ENCODE measurements at places on chromosomes 5 and 9.

DNA sequence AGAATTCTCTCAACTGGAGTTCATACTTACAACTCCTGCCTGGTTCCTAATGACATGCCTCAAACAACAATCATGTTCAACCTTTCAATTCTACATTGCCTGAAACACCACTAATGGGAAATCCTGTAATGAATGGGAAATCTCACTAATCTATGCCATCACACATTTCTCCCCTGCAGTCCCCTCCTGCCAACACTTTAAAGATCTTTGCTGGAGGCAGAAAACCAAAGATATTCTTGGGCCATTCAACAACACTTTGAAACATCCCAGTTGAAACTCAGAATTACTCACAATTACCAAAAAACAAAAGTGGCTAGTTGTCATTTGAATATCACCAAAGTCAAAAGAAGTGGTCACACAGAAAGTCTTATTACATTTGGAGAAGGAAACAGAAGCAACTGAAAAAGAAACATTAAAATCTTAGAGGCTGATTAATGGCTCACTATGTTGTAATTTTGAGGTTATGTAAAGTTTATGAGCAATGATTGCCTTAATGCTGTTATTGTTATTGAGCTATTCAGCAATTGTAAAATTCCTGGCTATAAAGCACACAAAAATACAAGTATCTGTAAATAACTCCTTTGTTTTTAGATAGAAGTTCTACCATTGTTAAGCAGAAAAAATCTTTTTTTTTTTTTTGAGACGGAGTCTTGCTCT is 313.4 kb upstream of the SLC30A5 start:
- no peak for DNase-seq

GRCh38 chr5:62100201-62100600 is 205.8 kb upstream of the KIF2A start:
- no peak for DNase-seq

GRCh38 chr5:1139331-1140170 is 27.7 kb upstream of the SLC12A7 start:
- DNase-seq = no peak

DNA sequence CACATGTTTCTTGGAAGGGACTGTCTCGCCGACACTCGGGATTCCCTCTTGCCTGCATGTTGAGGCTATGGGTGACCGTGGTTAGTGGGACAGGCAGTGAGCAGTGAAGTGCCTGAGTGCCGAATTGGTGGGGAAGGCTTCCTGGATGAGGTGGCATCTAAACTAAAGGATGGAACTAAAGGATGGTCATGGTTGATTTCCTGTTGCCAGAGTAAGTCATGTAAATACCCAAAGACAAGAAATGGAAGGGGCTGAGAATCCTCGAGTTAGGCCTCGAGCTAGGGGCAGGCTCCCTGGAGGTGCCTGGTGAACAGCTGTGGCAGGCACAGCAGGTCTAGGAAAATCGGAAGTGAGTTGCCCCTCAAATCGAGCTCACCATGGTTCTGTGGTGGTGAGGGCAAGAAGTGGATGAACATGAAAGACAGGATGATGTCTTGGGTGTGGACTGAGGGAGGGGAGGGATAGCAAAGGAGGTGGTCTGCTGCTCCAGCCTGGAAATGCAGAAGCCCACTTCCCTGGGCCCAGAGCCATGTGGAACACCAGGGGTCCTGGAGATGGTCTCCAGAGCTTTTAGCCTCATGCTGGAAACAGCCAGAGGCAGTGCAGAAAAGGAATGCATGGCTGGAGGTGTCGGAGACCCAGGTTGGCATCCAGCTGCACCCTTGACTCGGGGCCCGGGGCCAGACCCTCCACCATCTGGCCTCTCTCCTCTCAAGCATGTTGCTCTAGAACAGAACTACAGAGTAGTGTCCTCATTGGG is 12.2 kb downstream of the CD74 start:
- no peak for DNase-seq

- no peak for DNase-seq
Observed at GRCh38 chr9:112933696-112934095, 43.0 kb upstream of the SLC46A2 start.

GRCh38 chr5:44389823-44390143 is 563 bp upstream of the FGF10 start:
- DNase-seq = no peak

- no peak for DNase-seq
Observed at GRCh38 chr9:76605321-76605900, 146.4 kb downstream of the GCNT1 start.

- no peak for DNase-seq
Observed at GRCh38 chr5:82793808-82794419, 283.3 kb downstream of the TMEM167A start.

DNA sequence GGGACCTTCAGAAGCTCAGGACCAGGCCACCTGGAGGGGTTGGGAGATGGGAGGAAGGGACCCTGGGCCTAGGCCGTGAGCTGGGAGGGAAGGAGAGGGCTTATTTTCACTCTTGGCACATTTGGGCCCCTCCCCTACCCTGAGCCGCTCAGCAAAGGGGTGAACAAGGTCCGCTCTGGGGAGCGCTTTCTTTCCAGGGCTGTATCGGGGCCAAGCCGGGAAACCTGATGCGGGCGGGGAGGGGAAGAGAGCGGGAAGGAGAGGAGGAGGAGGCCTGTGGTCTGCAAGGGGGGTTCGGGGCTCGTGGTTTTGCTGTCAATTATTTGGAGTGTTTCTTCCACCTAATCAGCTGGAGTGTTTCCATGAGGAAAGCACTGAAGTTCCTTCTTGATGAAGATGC is 62.7 kb upstream of the RXRA start:
- DNase-seq = no peak

GRCh38 chr5:128491291-128491690 is 46.8 kb downstream of the FBN2 start:
- no peak for DNase-seq

- no peak for DNase-seq
Observed at GRCh38 chr5:12691330-12691729, 787.1 kb upstream of the CTNND2 start.

DNA sequence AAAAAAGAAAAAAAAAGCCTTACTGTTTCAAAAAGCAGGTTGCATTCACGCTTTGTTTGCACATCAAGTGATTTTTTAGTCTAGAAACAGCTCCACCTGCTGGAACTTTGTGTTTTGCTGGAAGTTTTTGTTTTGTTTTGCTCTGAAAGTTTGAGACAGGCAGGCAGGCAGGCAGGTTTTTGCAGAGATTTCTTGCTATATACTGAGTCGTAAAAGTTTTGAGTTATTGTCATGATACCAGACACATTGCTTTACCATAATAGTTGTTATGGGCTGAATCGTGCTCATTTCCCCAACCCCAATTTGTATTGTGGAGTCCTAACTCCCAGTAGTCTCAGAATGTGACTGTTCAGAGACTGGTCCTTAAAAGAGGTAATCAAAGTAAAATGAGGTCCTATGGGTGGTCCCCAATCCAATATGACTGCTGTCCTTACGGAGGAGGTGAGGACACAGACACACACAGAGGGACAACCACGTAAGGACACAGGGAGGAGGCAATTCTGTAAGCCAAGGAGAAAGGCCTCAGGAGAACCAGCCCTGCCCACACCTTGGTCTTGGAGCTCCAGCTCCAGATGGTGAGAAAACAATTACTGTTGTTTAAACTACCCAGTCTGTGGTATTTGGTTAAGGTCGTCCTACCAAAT is 20.9 kb downstream of the OR2Y1 start:
- peak; percentile 4 for DNase-seq

- DNase-seq = peak; percentile 22
Observed at GRCh38 chr9:108184941-108185340, 670.8 kb downstream of the ACTL7B start.

- no peak for DNase-seq
Observed at GRCh38 chr5:59123595-59124561, 541.0 kb downstream of the RAB3C start.

DNA sequence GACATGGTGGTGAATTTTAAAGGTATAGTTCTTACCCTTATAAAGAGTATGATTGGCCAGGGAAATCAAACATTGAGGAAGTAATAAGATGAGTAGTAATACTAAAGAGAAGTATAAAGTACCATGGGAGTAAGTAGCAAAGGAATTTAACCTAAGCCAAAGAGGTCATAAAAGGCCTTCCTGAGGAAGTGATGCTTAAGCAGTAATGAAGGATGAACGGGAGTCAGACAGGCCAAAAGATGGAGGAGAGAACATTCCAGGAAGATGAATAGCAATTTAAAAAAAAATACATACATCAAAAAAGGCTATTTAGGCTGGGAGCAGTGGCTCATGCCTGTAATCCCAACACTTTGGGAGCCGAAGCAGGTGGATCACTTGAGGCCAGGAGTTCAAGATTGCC is 29.0 kb downstream of the KLHL3 start:
- DNase-seq = no peak

- no peak for DNase-seq
Observed at GRCh38 chr9:72247549-72247948, 98.3 kb downstream of the GDA start.

DNA sequence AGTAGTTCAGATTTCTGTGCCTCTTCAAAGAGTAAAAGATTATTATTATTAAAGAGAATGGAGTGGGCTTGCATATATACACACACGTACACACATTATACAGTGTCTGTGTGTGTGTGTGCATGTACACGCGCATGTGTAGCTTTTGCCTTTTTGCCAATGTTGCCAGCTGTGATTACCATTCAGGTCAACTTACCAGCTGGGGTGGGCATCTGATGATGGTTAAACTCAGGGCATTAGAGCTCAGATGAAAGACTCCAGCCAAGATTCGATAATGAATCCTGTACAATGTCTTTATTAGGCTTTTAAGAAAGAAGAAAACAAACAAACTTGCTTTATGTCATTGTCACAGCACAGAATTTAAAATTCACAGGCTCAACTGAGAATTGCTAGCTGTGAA is 296.5 kb upstream of the DMAC1 start:
- DNase-seq = no peak

- DNase-seq = peak; percentile 13
Observed at GRCh38 chr9:17082343-17083064, 52.3 kb upstream of the CNTLN start.

DNA sequence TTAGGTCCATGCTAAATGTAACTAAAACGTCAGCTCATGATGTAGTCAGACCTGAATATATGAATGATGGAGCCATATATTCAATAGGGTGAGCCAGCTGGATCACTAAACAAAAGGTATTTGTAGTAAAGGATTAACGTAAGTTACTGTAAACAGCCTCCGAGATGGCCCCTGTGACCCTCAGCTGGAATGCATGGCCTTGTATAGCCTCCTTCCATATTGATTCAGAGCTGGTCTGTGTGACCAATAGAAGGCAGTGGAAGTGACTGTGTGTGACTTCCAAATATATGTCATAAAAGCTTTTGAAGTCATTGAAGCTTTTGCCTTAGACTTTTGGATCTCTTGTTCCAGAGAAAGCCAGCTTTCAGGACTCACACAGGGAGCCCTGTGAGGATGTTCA is 154.4 kb upstream of the CHD1 start:
- DNase-seq = no peak

GRCh38 chr5:6820851-6821479 is 107.7 kb downstream of the TENT4A start:
- no peak for DNase-seq

DNA sequence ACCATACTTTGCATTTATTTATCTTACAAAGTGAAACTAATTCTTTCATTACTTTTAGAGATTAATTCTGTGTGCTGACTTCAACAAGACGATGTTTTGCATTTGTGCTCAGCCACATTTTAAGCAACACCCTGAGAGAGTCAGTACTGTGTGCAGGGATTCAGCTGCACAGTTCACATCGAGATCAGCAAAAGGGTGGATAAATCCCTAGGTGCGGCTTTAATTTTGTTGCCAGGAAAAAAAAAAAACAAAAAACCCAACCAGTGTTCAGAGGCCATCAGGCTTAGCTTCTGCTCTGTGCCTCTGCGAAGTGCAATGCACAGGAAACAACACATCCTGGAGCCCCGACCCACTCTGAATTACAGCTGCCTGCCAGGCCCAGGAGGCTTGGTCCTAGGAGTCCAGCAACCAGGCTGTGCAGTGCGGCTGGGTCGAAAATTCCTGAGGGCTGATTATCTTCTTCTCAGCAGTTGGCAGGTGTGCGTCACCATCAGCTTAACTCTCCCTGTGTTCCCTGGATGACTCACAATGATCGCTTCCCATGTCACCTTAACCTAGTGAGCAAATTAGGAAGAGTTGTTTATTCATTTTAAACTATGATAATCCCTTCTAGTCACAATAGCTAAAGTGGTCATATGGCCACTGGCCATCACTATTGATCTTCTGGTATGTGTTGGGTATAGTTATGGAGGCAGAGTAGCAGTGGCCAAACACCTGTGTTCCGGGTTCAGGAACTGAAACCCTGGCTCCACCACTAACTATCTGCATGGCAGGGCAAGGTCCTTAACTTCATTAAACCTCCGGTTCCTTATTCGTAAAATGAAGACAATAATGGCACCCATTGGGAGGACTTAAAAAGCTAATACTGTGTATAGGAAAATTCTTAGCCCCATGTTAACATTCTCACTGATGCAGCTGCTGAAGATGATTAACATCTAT is 31.2 kb upstream of the NDUFB6 start:
- DNase-seq = no peak

DNA sequence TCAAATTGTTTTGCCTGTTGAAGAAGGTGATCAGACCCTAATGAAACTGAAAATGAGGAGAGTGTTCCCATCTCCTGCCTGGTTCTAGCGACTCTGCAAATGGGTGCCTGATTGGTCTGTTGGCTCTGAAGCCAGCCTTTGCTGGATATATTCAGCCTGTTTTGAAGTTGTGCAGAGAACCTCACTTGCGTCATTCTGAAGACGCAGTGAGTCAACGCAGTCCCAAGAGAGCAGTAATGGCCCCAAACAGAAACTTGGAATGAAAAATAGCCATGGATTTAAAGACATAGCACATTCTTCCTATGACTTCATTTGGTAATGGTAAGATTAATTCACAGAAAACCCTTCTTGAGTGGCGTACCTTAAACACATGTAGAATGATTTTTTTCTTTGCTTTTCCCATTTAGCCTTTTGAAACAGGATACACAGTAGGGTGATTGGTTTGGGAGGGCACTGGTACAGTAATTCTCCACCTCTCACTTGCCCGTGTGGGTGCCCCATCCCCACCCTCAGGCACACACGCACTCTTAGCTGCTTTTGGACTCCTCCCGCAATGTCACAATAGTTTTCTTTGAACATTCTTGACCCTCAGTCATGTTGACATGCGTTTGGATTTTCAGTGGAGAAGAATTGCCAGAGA is 54.1 kb upstream of the ABL1 start:
- no peak for DNase-seq

GRCh38 chr9:35313916-35314315 is 152.1 kb downstream of the UNC13B start:
- DNase-seq = no peak

GRCh38 chr5:150295741-150296486 is 6.3 kb upstream of the CAMK2A start:
- DNase-seq = no peak

- DNase-seq = peak; percentile 14
Observed at GRCh38 chr5:153542536-153542935, 52.1 kb downstream of the GRIA1 start.

DNA sequence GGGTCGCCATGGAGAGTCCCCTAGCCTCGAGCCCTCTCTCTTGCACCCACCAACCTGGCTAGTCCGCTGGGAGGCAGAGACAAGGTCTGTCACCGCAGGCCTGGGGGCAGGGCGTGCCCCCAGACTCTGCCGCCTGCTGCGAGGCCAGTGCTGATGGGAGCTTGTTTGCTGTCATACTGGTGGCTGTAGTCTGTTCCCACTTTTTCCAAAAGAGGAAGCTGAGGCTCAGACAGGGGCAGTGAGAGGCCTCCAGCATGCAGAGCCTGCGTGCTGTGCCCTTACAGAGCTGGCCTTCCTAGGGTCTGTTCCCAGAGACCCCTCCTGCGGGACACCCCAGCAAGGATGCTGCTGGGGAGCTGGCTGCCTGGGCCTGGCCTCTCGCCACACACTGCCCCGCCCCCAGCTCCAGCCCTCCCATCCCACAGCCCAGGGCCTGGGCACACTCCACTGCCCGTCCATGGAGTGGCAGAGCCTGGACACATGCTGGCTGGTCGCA is 21.0 kb upstream of the SUSD3 start:
- DNase-seq = no peak
